ENCODE measurements at places on chromosomes 11 and 22.

DNA sequence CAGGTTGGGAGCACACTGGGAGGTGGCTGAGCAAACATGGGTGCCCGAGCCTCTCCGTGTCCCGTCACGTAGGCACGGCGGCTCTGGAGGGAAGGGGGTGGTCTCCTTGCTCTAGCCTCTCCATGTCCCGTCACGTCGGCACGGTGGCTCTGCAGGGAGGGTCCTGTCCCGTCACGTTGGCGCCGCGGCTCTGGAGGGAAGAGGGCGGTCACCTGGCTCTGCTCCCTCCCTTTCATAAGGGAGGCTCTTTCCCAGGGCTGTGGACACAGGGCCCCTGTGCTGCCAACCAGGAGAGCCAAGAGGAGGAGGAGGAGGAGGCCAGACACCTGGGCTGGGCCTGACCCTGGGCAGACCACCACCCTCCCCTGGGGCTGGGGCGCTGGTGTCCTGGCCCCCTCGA is 1173.7 kb downstream of the BRD1 start:
- no peak for DNase-seq

DNA sequence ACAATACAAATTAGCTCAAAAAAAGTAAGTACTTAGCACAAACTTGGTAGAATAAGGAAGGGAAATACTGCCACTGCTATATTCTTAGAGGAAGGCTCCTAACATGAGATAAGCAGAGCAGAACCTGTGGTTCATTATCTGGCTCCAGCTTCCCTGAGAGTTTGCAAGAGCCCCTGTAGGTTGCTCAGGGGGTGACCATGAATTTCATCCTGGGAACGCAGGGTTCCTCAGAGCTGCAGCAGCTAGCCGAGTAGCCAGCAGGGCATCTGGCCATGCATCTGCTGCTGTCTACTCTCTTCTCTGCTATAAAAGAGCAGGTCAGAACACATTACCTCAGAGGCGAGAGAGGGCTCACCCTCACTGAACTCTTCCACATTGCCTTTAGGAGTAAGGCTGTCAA is 67.3 kb downstream of the TRPC6 start:
- no peak for DNase-seq

DNA sequence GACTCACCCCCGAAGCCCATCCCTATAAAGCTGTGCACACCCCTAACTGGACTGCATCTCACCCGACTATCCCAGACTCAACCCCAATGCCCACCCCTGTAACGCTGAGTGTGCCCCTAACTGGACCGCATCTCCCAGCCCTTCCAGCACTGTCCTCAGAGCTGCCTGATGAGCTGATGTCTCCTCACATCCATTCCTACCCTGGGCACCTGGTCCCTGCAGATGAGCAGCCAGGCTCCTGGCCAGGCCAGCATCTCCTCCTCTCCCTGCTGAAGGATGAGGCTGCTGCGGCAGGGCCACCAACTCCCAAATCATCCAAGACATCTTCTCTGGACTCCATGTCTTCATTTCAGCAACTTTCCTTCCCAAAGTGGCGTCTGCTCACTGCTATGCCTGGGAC is 332.1 kb downstream of the CTTN start:
- DNase-seq = no peak

DNA sequence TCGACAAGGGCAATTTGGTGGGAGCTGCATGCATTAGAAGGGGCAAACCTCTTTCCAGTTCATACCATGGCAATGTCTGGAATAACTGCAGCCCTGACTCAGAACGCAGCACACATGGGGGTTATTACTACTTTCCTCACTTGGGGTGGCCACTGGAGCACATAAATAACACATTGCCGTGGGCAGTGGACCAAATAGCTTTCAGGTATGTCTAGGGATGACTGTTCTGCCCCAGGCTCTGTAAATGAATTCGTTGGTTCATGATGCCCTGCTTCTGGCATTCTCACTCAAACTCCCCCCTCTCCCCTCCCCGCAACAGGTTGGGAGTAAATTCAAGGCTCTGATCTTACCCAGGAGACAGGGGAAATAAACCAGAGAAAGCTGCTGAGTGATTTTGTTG is 238.0 kb upstream of the PLET1 start:
- DNase-seq = no peak

DNA sequence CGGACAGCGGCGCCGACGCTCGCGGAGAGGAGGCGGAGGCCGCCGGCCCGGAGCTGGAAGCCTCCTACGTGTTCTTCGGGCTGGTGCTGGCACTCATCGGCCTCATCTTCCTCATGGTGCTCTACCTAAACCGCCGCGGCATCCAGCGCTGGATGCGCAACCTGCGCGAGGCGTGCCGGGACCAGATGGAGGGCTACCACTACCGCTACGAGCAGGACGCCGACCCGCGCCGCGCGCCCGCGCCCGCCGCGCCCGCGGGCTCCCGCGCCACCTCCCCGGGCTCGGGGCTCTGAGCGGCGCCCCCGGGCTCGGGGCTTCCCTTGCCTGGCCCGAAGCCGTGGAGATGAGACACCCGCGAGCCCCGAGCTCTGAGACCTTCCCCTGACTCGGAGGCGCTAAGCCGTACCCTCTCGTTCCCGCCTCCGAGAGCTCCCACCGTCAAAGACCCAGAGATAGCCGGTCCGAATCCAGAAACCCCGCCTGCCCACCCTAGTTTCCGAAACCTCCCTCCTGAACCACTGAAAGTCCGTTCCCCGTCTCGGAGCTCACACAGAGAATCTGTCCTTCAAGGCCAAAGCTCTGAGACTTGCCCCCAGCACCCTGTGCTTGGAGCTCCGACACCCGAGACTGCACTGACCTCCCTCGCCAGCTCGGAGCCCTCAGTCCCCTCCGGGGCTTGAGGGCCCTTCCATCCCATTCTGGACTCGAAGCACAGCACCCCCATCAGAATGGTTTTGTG is 1.5 kb downstream of the TPBGL start:
- no peak for DNase-seq

DNA sequence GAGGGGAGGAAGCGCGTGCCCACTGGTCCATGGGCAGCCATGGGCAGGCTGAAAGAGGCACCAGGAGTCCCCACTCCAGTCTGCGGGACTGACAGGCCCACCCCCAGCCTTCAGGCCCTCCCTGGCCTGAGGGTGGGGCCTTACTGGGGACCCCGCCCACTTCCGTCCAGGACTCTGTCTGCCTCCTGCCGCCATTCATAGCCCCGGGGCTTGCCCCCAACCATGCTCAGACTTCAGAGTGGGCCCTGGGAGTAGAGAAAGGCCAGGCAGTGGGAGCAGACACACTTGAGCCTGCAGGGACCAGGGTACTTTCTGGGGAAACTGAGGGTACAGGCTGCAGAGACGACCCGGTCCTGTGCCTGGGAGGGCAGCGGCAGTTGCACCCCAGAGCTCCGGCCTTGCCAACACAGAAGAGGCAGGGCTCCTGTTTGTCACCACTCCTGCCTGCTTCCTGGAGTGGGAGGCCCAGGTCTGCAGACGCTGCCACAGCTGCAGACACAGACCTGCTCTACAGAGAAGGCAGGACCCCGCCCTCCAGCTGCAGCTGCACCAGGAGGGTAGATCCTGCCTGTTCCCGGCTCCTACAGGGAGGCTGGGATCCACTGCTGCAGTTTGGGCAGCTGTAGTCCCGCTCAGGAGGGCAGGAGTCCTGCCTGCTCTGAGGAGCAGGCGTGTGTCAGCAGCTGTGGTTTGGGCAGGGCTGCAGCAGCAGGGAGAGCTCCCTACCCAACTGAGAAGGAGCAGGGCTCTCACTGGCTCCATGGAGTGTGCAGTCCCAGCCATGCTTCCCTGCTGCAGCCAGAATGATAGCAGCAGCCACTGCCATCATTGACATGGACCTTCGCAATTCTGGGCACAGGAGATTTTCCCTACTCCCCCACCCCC is 387.9 kb upstream of the ANO3 start:
- no peak for DNase-seq

All from T-helper 9 cell (primary cell).